ENCODE measurements at places on chromosomes 3 and 15.

DNA sequence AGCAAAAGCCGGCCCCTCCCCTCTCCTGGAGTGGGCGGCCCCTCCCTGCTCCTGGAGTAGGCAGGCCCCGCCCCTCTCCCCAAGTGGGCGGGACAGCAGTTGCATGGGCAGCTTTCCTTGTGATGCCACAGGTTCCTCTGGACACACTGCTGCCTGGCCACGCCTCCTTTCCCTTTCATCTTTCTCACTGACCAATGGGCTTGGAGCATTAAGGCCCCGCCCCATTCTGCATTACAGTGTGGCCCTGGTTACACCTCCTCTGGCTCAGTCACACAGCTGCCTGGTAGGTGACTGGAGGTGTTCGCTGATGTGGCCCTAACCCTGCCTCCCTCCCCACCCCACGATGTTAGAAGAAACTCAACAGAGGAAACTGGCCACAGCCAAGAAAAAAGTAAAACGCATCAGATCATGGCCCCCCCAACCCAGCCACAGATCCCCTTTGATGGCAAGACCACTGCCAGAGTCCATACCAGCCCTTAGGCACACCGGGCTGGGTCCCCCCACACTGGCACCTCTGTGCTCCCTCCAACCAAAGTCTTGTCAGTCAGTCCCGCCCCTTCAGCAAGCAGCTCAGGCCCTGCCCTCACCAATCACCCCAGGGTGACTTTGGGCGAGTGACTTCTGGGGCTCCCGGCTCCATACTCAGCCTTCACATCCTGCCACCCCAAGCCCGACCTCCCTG, 84.3 kb downstream of the ADAMTS7 start:
- no peak for DNase-seq

- no peak for DNase-seq
Measured at GRCh38 chr15:101478701-101479341, 10.7 kb downstream of the PCSK6 start.

DNA sequence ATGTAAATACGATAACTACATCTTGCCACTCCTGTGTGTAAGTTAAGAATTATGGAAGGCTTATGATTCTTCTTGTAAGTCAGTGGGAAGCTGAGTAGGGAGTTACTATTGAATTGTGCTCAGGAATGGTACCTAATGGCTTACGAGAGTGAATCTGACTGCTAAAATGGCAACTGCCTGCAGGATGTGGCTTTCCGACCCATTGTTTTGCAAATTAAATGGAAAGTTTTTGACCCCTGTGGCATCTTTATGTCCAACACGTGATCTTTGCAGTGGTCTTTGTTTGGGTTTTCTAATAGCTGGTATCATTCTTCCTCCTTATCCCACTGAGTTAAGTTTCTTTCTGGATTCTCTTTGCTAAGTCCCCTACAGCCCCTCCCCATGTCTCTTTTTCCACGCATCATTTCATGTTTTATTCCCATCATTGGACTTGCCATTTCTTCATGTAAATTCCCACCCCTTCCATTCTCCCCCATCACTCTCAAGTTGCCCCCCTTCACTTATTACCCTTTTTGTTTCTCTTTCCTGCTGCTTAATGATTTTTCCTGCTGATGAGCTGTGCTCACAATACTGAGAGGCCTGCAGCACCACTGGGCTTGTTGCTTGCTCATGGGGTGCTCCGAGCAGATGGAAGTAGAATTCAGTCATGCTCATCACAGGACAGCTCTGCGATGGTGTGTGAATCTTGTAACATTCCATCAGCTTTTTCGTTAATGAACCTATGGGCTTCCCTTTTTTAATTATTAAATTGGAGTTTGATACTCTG, 428.2 kb upstream of the IL12A start:
- DNase-seq: no peak

DNA sequence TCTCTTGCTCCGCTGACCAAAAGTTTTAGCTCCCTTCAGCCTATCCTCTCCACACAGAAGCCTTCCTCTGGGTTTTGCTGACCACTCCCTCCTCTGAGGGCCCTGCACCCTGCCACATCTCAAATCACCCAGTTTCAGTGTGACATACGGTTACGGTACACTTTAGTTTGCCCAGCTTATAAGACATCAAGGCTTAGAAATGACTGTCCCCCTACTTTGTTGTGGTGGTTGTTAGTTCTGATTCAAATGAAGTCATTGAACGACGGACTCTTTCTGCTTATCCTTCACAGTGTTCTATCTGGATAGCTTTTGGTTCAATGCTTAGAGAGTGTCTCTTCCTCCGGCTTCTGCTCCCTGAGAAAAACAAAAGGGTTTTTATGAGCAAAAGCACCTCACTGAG, 68.0 kb upstream of the NDUFB4 start:
- DNase-seq: no peak

- no peak for DNase-seq
Measured at GRCh38 chr15:58447271-58448010, 15.7 kb downstream of the LIPC start.

DNA sequence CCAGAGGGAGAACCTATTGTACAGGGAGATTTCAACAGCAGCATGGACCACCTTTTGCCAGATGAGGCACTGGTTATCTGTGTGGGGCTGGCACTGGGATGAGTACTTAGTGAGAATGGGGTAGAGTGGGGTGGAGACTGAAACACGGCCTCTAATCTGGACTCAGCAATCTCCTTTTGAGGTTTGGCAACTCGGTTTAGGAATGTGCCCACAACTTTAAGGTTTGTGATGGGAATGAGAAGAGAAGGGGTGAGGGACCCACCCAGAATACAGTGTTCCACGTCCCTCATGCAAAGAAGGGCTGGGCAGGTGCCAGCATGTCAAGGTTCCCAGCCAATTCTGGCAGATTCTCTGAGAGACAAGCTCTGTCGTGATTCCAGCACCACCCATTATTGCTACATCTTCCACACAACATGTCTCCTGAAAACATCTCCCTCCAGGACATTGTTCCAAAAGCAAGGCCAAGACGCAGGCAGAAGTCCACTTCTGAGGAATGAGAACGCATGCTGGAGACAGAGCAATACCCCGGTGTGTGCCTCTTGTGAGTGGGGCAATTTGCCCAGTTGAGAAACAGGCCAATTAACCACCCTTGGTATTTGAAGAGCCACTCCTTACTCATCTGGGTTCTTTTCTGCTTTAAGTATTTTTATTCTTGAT, 37.5 kb upstream of the CCR4 start:
- no peak for DNase-seq

GRCh38 chr15:33467816-33468163, 157.0 kb downstream of the RYR3 start:
- DNase-seq: no peak

DNA sequence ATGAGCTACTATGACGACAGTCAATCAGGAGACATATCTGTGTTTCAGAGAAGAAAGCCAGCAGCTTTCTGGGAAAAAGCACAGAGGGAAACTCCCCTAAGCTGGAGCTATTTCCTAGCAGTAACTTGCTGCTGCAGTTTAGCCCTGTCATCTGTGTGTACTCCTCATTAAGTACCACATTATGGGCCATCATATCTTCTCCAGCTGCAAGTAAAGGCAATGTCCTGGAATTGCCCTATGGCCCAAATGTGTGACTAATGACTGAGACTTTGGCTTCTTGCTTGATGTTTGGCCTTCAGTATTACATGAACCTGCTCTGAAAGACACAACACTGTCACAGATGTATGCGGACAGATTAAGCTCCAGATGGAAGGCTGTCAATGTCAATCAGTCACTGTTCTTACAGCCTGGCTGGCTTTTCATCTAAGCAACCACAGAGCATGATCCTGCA, 190.8 kb downstream of the FHIT start:
- no peak for DNase-seq

DNA sequence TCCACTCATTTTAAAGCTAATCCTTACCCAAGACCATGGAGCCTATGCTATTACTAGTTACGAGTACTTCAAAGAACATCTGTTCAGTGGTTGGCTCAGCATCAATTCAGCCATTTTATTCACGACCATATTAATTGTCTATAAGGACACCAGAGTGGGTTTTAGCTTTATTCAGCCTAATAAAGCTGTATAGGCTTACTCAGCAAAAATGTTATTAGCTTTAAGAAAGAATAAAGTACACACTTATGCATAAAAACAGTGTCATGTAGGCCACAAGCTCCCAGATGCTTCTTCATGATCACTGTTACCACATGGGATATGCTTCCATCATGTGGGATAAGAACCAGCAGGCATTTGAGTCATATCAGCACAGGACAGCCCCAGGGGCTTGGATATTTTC, 87.4 kb upstream of the GPR149 start:
- peak; percentile 97 for DNase-seq

- DNase-seq: no peak
Measured at GRCh38 chr3:61946570-61947324, 385.4 kb downstream of the PTPRG start.

GRCh38 chr3:67016522-67017080, 18.5 kb downstream of the KBTBD8 start:
- DNase-seq: no peak

DNA sequence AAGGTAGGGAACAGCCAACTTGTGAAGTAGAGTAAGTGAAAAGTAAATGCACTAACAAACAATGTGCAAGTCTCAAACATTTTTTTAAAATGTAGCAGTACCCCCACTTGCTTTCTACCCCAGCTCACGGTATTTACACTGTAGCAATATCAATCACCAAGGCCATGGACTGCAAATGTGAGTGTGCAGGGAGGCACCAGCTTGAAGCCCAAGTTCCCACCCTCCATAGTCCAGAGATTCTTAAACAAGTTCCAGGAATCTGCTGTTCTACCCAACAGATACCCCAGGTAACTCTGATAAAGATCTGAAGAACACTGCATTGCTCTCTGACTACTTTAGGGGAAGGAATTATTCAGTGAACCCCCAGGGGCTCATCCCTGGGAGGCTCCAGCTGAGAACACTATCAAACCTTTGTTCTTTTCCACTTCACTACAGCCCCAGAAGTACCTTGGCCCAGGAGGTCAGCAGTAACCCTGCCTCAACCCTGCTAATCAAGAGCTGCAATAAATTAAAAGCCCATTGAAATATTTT, 86.1 kb downstream of the FOXP1 start:
- DNase-seq: no peak

DNA sequence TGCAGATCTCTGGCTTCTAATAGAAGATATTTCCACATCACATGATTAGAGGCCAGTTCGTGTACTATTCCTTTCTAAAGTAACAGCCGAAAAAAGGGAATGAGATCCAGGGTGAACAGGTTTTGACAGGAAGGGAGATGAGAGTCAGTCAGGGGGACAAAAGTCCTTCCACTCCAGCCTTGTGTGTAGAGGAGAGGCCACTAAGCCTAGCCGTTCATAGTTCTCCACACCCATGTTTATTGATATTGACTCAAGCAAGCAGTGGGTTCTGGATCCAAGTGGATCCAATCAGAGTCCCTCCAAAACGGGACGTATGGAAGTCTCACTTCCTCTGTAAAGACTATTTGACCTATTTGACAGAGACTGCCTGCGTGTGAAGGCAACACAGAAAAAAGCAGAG, 80.4 kb upstream of the LRIG1 start:
- no peak for DNase-seq

GRCh38 chr3:151011427-151011826, 38.9 kb upstream of the CLRN1 start:
- peak; percentile 43 for DNase-seq

DNA sequence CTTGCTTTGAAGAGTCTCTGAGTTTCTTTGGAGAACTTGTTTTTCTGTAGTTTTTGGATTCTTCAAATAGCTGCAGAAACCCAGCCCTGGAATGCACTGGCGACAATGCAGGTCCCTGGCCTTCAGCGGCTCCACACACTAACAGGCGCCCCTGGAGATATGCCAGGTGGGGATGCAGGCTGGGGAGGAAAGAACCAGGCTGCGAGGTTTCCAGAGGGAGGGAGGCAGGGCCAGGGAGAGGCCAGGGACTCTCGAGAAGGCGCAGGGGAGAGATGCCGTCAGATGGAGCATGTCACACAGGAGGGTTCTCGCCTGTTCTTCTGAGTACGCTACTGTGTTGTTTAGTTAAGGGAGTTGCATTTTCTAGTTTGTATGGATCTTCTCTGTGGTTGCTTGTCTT, 283.1 kb downstream of the GABRG3 start:
- no peak for DNase-seq

DNA sequence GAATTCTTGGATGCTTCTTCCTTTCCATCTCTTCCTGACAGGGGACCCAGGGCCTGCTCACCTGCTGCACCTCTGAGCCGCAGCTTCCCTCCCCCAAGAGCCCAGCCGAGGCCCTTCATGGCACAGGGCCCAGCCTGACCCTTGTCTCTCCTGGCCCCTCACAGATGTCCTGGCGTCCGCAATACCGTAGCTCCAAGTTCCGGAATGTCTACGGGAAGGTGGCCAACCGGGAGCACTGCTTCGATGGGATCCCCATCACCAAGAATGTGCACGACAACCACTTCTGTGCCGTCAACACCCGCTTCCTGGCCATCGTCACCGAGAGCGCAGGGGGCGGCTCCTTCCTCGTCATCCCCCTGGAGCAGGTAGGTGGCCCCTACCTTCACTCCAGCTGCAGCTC, 66.2 kb downstream of the CORO2B start:
- no peak for DNase-seq

DNA sequence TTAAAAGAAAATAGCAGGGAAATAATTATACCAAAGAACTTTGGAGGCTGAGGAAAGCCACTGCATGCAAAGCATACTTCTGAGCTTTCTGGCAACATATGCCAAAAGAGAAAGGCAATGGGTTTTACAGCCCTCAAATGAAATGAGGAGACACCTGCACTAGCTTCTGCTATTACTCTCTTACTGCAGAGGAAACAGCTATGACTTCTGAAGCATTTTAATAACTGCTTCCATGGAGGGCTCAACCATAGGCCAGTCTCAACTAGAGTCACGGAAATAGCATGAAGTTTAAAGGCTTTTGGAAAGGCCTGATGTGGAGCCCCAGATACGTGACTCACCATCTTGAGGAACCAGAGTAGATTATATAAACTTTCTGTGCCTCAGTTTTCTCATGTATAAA, 114.8 kb downstream of the OXNAD1 start:
- DNase-seq: no peak

- no peak for DNase-seq
Measured at GRCh38 chr3:181017690-181018089, 28.2 kb upstream of the DNAJC19 start.

- DNase-seq: no peak
Measured at GRCh38 chr15:34613997-34614396, 30.5 kb upstream of the GOLGA8B start.

GRCh38 chr15:29410338-29410737, 140.7 kb upstream of the NSMCE3 start:
- no peak for DNase-seq

DNA sequence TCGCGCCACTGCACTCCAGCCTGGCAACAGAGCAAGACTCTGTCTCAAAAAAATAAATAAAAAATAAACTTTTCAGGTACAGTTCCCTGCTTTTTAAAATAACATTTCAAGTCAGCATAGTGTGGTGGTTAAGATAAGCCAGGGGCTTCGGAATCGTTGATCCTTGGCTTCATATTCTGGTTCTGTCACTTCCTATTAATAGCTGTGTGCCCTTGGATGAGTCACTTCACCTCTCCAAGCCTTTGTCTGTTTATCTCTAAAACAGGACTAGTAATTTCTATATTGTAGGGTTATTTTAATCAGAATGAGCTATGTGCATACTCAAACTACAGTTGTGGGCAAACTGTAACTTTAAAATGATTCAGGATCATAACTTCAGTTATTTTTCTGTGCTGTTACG, 53.8 kb upstream of the SENP5 start:
- no peak for DNase-seq

GRCh38 chr15:90839187-90840071, 29.0 kb upstream of the FURIN start:
- no peak for DNase-seq
